ENCODE measurements at places on chromosomes 7 and 10.

- DNase-seq = no peak
Measured at GRCh38 chr10:92886334-92886961, 38.1 kb downstream of the EXOC6 start.

- no peak for DNase-seq
Measured at GRCh38 chr7:27032839-27033238, 63.0 kb downstream of the HOXA1 start.

DNA sequence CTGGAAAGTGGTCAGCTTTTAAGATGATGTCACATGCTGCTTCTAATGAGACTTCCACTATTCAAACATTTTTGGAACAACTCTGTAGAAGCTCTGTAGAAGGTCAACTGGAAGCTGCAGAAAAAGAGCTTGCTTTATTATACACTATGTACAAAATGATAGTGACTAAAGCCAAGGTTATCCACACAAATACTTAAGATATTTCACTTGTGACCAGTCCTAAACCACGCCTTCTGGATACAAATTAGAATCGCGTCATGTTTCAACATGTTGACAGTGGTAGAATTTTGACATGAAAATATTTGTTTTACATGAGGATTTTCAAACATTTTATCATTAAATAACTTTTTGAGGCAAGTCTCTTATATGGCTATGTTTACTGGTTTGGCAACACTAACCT lies 499.6 kb upstream of the PHF14 start:
- DNase-seq = no peak

- DNase-seq = no peak
Measured at GRCh38 chr7:32618987-32619386, 123.7 kb downstream of the AVL9 start.

DNA sequence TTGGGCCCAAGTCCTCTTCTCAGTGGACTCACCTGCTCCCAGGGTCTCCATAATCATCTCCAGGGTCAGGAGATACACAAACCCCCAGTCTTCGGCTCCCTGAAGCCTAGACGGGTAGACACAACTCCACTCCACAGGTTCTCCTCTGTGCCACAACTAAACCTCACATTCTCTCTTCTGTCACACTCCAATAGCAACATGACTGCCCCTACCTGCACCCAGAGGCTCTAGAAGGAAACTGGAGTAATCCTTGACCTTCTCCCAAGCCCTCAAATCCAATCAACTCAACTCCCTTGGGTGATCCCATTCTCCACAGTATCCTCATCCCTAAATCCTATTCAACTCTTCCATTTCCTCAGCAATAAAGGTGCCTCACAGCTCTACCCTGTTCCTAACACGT lies 16.2 kb downstream of the HNRNPF start:
- no peak for DNase-seq

DNA sequence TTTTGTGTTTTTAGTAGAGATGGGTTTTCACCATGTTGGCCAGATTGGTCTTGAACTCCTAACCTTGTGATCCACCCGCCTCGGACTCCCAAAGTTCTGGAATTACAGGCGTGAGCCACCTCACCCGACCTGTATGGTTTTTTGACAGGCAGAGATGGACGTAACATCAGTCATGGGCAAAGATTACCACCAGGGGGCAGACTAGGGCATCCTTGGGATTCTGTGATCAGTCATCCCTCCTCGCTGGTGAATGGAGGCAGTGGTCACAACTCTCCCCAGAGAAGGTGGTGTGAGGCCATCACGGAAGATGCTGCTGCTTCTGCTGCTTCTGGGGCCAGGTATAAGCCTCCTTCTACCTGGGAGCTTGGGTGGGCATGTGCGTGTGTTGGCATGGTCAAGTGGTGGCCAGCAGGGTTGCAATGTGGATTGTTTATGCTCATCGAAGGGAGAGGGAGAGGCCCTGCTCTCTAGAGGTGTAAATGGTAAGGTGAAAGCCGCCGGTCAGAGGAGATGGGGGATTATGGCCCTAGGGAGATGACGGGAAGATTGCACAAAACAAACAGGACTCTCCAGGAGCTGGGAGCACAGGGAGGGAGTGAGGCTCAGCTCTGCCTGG lies 122.7 kb upstream of the PRSS1 start:
- peak; percentile 41 for DNase-seq

- DNase-seq = no peak
Measured at GRCh38 chr10:69956741-69957230, 95.9 kb upstream of the MACROH2A2 start.

DNA sequence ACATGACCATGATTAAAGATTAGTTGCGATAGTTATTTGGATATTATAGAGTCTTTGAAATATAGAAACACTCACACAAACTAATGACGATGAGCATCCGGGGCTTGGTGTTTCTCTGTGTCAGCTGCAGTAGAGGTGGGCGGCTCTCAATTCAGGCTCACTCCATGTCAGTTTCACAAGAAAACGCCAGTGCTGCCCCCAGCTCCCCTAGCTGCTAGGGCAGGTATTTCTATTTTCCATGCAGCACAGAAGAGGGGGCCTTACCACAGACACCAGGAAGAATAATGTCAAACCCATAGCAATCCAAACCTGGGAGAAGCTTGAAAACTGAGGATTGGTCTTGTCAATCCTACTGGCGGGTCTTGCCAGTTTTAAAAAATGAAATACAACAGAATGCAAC lies 197.1 kb downstream of the PHTF2 start:
- no peak for DNase-seq

GRCh38 chr10:31536302-31536701 lies 217.3 kb downstream of the ZEB1 start:
- no peak for DNase-seq

DNA sequence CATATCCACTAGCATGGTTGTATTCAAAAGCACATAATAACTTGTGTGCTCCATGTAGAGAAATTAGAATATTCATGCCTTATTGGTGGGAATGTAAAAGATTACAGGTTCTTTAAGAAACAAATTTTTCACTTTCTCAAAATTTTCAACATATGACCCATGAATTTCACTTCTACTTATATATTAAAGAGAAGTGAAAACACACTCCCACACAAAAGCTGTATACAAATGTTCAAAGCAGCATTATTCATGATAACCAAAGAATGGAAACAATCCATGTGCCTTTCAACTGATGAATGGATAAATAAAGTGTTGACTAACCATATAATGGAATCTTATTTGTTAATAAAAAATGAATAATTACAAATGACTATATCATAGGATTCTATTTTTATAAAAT lies 694.5 kb upstream of the PCDH15 start:
- no peak for DNase-seq

DNA sequence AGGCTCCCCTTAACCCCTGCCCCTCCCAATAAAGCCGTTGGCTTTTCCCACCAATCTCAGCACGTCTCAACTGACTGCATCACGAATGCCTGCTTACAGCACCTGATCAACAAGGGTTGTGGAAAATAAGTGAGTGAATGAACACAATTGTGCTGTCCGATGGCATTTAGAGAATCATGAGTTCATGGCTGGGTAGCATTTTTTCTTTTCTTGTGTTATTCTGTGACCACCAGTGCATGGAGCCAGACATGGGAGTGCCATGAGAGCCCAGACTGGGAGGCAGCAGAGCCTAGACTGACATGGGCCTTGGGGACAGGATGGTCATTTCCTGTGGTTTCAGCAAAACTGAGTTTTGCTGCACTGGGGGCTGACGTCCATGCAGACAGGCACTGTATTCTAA lies 254.1 kb upstream of the IGFBP3 start:
- no peak for DNase-seq

- DNase-seq = no peak
Measured at GRCh38 chr7:11130601-11131000, 156.9 kb downstream of the PHF14 start.

DNA sequence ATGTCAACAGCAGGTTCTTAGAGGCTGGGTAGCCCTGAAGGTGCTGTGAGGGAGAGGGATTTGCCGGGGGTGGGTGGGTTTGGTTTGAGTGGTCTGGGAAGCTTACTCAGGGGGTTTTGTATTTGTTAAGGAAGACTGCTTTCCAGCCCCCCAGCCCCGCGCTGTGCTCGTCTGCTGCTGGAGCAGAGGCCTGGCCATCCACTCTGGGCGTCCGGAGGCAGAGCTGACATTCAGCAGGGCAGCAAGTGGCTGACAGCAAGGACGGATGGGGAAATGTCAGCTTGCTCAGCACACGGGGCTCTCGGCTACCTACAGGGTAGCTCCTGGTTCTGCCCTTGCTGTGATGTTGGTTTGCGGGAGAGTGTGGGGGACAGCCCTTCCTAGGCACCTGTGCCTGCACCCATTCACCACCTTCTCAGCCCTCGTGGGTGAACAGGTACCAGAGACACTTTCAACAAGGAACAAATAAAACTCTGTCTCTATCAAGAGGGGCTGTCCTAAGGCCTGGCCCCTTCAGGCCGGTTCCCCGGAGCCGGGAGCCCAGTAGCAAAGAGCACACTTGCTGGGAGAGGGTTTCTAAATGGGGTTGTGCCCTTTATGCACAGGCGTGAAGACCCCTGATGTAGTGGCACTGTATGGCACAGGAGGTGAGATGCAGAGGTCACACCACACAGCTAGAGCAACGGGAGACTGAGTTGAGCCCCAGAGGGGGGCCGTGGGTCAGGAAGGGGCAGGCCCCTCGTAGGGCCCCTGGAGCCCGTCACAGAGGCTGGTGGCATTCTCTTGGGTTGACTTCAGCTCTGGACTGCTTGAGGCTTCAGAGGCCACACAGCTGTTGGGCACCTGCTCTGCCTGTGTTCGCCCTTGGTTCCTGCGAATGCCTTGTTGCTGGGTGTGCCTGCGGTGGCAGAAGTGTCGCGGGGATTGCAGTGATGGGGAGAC lies 72.2 kb upstream of the SHH start:
- DNase-seq = no peak

- DNase-seq = no peak
Measured at GRCh38 chr7:158028290-158028941, 559.2 kb downstream of the PTPRN2 start.

DNA sequence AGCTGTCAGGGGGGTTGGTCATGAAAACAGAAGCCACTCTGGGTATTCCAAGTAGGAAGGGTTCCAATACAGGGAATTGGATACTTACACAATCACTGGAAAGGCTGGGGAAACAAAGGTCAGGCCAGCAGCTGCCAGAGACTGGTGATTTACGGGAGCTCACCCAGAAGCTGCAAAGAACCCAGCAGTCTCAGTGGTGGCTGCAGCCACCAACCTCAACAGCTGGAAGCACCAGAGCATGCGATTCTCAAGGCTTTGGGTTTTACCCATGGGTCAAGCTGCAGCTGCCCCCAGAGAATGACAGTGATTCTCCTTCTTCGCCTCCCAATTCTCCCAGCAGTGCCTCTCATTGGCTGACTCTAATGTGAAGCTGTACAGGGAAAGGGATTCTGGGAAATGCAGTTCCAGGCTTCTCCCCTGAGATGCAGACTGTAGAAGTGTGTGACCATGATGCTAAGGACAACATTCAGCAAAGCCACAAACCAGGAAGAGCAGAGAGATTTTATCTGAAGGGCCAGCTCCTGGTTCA lies 107.2 kb upstream of the TCF7L2 start:
- no peak for DNase-seq

DNA sequence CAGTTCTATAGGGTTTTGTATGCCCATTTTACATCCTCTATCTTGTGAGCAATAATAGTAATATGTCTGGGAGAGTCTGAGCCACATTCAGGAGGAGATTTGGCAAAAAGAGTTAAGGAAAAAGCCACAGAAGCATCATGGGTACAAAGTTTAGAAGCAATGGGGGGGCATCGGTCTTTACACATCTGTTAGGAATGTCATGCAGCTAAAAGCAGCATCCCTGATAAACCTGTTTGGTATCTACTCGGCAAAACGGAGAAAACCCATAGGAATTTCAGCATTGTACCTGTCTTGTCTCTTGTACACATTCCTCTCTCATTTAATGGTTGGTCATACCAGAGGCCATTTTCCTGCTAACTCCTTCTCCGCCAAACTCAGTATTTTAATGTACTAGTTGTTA lies 12.5 kb upstream of the HERPUD2 start:
- DNase-seq = no peak

GRCh38 chr10:99232360-99232999 lies 3.2 kb downstream of the HPSE2 start:
- DNase-seq = no peak

- DNase-seq = no peak
Measured at GRCh38 chr10:80739963-80740715, 202.4 kb downstream of the SH2D4B start.

GRCh38 chr10:94042834-94043175 lies 49.1 kb downstream of the PLCE1 start:
- no peak for DNase-seq

- DNase-seq = no peak
Measured at GRCh38 chr7:156928406-156928747, 21.1 kb upstream of the NOM1 start.

GRCh38 chr10:49356181-49356580 lies 39.7 kb downstream of the DRGX start:
- DNase-seq = no peak

GRCh38 chr10:5618829-5619228 lies 47.6 kb downstream of the ASB13 start:
- no peak for DNase-seq

DNA sequence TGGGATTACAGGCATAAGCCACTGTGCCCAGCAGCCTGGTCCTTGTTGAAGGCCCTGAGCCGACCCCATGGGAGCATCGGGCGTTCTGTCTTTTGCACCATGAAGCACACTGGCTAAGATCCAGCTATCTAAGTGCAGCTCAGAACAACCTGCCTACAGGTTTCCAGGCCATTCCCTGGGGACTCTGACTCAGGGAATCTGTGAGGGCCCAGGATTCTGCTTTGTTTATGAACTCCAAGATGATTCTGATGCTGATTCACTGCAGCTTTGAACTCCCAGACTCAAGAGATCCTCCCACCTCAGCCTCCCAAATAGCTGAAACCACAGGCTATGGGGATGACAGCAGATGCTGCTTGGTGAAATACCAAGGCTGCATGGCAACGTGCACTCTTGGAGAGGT lies 30.2 kb downstream of the NPTX2 start:
- no peak for DNase-seq

DNA sequence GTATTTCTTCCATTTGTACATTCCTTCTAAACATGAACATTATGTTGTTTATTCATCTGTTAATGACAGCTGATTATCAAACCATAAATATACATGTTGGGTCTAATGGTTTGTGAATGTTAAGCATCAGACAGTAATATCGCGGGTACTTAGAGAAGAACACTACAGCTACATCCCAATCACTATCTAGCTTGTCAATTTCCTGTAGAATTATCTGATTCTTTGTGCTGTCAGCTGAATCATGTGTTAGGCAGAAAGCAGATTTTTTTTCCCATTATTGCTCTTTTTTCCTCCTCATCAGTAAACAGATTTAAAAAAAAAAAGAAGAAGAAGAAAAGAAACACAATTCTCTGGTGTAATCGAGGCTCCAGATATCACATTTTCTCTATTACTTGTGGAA lies 183.6 kb upstream of the CTBP2 start:
- no peak for DNase-seq

- DNase-seq = no peak
Measured at GRCh38 chr7:101764221-101764620, 53.2 kb upstream of the CUX1 start.
